ENCODE measurements at places on chromosomes 2 and 18.

DNA sequence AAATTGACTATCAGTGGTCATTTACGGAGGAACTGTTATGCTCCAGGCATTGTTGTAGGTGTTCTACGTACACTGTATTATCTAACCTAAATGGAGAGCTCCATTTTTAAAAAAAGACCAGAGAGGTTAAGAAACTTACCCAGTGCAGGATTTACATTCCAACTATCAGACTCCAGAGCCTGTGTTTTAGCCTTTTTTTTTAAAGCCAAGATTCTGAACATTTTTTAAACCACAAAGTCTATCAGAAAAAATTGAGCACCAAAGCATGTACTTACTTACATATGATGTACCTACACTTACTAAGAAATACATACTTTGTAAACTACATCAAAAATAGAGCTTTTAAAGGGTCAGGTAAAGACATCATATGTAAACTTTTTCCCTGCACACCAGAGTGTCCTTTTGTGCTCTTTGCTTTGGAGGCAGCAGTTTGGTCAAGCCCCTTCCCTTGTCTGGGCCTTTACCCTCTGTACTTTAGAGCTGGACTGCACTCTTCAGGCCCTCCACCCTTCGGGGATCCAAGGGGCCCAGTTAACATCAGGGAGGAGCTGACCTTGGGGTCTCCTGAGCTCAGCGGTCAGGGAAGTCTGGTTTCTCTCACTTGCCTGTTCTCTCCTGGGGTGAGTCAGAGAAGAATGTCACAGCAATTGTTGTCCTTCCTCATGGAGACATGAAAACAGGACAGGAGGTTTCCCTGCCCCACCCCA, 58.4 kb downstream of the ITGB1BP1 start:
- no peak for DNase-seq

- DNase-seq = no peak
Measured at GRCh38 chr2:15673919-15674636, 82.4 kb downstream of the DDX1 start.

DNA sequence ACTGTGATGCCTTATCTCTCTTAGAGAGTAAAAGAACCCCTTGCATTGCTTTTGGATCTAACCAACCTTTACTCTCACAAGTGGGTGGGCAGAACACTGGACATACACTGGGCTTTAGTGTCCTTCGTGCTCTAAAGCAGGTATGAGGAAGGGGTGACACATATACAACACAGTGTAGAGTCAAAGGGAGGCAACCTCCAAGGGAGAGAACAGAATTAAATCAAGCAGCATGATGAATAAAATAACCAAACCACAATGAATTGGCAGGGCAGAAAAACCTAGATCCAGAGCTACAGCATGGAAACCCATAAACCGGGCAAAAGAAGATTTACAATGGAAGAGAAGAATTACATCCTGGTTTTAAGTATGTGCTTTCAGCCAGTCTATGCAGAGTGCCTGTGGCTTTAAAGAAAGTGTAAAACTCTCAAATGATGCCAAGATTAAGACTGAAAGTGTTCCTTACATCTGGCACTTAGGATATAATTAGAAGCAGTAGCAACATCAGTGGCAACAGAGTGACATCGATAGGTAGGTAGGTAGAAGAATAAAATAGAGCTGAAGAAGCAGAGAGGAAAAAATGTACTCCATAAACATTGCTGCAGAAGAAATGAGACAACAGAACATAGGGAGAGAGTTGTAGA, 191.7 kb upstream of the ZC3H15 start:
- DNase-seq = no peak

- no peak for DNase-seq
Measured at GRCh38 chr2:198913394-198914152, 544.2 kb downstream of the SATB2 start.

DNA sequence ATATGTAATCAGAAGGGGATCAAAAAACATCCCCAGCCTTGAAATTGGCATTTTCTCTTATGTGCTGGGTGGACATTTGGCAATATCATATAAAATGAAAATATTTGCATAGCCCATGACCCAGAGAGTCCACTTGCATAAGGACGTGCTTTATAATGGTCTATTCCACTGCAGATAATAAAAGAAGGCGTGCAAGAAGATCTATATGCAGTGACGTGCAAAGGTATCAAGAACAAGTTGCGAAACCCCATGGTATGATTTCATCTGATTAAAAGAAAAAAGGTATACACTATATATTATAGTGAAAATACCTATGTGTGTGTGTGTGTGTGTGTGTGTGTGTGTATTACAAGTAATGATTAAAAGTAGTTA, 8.5 kb upstream of the SLC20A1 start:
- DNase-seq = no peak

- DNase-seq = no peak
Measured at GRCh38 chr18:36633961-36634412, 194.8 kb downstream of the TPGS2 start.

DNA sequence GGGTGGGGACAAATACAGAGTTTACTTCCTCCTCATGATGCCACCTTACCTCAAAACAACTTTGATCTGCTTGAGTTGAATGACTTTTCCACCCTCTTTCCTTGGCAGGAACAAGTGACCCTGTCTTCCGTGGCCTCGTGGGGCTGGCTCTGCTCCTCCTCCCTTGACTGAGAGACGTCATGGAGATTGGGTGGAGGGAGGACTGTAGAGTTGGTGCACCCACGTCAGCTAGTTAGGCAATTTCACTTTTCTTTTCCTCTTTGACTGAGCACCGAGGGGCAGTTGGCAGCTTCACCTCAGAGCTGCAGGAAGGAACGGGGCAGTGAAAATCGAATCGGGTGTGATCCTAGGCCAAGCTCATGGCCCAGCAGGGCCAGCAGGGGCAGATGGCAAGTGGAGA, at the start of gene SP140:
Gene SP140, plus strand, starts transcription at position 251 of the 400 bp plus-strand sequence. Its CDS starts 109 bp downstream, at position 360.
- peak; percentile 67 for DNase-seq

DNA sequence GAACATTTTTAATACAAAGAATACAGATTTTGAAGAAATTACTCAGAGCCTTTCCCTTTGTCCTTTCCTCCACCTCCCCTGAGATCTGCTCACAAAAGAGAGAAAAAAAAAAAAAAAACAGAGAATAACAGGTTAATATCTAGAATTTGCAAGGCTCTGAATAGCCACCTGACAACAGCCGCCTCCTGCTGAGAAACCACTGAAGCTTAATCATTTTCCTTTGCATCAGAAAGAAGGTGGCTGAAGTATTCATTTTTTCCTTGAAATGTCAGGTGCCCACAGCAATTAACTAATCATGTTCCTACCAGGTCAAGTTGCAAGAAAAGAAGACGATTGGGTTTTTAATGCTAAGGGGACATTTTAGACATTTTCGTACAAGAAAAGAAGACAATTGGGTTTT, 21.2 kb downstream of the CNTNAP5 start:
- no peak for DNase-seq

GRCh38 chr2:121884078-121884477, 128.6 kb downstream of the TSN start:
- DNase-seq = no peak

GRCh38 chr2:238420442-238420841, 6.3 kb upstream of the ASB1 start:
- DNase-seq = no peak

DNA sequence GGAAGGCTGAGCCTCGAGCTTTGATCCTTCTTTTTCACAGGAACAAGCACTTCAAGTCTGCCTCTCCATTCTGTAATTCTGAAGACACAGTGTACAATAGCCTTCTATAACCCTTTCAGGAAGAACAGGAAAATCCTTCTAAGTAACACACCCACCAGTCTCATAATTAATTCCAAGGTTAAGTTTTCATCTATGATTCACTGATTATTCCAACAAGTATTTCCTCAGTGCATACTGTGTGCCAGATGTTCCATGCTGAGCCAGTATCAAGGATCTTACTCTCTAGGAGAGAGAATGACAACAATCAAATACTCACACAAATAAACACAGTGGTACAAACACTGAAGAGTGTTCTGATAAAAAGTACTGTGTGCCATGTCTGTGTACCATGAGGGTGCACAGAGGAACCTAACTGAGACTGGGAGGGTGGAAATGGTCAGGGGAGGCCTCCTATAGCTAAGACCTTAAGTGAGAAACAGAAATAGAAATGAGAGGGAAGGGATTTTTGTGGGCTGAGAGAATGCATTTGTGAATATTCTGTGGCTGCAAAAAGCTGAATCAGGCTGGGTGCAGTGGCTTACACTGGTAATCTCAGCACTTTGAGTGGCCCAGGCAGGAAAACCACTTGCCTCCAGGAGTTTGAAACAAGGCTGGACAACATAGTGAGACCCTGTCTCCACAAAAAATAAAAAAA, 7.3 kb upstream of the MTLN start:
- no peak for DNase-seq

DNA sequence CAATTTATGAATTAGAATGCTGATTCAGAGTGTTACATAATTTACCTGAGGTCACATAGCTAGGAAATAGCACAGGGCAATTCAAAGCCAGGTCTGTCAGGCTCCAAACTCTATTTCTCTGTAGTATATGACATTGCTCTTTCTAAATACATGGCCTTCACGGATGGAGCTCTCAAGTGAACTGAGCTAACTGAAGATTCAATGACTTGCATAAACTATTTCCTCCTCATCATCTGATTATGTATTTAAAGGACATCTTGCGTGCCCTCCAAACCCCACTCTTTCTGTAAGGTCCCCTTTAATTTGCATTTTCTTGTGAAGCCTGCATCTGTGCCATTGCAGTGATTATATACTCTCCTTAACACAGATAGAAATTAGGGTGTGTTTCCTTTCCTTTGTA, 537.4 kb upstream of the VRK2 start:
- no peak for DNase-seq

DNA sequence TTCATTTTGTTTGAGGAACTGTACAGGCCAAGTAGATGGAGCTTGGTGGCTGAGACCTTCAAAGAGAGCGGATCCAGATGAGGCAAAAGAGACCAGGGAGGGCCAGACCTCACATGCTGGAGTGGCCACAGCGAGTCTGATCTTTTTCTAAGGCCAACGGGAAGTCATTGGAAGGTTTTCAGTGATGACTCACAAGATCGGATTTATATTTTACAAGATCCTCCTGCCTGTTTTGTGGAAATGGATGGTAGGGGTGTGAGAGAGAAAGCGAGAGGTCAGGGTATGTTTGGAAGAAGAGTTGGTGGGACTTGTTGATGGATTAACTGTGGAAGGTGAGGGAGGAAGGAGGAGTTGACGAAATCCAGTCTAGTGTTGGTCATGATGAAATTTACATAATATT, 44.6 kb upstream of the TUBA3D start:
- DNase-seq = no peak

DNA sequence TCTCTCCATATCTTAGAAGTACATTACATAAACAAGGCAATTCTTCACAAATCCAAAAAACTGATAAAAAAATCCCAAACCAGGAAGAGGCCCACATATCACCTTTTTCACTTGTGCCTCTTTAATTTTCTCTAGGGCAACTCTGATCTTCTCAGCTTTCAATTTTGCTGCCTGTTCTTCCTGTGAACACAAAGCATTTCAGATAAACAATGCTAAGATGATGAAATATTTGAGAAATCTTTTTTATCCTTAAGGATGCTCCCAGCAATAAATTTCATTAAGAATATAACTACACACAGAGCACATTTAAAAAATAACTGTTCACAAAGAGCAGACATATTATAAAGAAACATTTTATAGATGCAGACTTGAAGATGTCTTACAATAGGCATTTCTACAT, 73.4 kb downstream of the RAPH1 start:
- DNase-seq = no peak

GRCh38 chr2:70771446-70771845, 3.4 kb upstream of the ADD2 start:
- DNase-seq = no peak

- DNase-seq = peak; percentile 58
Measured at GRCh38 chr2:241762933-241763369, 13.7 kb upstream of the GAL3ST2 start.

GRCh38 chr2:8657423-8658062, 24.3 kb upstream of the ID2 start:
- DNase-seq = no peak

DNA sequence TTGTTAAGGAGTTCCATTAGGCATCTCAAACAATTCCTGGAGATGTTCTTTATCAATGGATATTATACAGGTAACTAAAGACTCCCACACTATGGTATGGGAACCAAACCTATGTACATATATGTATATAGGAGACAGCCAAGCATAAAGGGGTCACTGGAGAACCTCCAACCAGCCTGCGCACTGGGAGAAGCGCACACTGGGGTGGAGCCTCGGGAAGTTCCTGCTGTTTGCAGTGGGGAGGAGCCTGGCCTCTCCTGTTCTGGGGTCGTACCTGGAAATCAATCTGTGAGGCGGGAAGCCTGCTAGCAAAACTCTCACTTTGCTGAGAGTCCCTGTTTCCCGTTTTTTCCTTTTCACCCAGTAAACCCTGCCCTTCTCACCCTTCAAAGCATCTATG, 83.1 kb upstream of the CREB1 start:
- DNase-seq = no peak

- no peak for DNase-seq
Measured at GRCh38 chr2:231633241-231633976, 40.7 kb downstream of the TEX44 start.

- no peak for DNase-seq
Measured at GRCh38 chr18:21457179-21457535, 143.3 kb downstream of the ESCO1 start.

DNA sequence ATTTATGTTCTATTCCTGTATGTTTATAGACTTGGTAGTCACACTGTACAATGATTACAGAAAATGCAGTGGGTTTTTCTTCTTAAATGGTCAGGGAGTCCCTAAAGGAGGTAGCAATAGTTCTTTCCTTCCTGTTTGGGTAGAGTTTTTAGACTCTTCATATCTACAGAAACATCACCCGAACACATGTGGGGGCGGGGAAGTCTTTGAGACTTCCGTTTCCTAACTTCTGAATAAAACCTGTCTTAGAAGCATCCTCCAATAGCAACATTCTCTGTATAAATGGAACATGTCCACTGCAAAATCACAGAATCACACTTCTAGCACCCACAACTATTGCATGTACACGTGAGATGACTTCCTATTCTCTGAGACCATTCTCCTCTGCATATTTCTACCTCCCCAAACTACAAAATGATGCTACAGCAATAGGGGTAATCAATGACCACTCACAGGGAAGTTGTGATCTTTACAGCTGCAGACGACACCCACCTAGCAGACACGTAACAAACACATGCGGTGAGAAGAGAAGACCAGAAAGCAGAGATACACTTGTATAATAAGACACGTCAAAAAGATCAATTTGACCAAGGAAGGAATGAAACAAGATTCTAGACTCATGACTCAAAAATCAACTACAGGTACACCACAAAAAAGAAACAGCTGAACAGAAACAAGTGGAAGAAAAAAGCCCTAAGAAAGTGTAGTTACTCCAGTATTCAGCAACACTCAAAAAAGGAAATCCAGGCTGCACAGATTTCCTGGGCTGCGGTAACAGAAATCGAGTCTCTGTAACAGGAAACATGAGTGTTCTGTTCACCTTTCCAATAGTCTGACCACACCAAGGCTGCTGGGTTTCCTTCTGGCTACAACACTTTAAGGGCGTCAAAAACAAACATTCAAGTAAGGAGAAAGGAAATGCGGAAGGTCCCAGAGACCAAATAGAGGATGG, 120.4 kb downstream of the ZNF516 start:
- DNase-seq = no peak

Data from stimulated activated CD8-positive, alpha-beta memory T cell treated with anti-CD3 and anti-CD28 coated beads, Interleukin-2, amount 100 ng/mL, for 1 hour (primary cell).